Vagina (tissue), 2 donors: ENCODE measurements at places on chromosomes 16 and 17.

GRCh38 chr17:45171338-45172231 is 9.9 kb downstream of the HEXIM2 start:
- no peak for DNase-seq

- DNase-seq, result no peak
These were observed 2.5 kb downstream of the PLEKHG4 start for GRCh38 chr16:67281536-67282446.

DNA sequence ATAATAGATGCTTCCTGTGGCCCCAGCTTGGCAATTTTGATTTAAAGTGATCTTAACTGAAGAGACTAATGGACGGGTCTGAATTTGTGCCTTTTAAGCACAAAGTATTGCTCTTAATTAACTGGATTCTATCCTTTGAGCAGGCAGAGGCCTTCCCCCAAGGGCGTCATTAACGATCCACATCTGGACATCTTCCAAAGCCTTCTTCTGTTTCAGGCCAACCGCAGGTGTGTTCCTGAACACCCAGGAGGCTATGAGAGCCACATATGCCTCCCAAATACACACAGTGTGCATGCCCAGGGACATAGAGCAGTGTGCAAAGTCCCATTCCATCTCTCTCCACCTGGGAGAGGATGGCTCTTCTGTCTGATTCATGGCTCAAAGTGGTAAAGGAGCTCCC is 42.3 kb downstream of the MAPT start:
- DNase-seq, result no peak

DNA sequence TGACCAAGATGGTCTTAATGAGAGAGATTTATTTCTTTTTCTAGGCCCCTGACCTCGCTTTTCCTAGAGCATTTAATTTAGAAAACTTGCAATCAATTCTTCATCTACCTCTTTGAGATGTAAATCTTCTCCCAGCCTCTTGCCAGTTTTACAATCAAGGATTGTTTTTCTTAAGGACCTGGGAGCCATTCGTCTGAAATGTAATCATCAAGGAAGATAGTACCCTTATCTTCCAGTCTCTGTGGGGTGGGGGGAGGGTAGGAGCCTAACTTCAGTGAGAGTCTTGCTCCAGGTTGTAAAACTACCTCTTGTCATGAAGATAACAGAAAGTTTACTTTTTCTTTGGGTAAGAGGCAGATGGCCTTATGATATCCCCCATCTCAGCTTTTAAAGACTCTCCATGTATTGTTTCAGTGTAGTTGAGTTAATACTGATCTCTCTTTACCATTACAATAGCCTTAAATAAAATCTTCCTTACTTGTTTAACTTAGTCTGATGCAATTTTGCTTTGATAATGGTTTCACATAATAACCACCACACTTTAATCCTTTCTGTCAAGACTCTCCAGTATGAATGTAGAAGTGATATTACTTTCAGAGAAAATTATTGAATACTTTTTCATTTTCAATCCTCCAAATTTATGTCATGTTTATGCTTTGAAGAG is 110.2 kb upstream of the CPHXL start:
- no peak for DNase-seq

DNA sequence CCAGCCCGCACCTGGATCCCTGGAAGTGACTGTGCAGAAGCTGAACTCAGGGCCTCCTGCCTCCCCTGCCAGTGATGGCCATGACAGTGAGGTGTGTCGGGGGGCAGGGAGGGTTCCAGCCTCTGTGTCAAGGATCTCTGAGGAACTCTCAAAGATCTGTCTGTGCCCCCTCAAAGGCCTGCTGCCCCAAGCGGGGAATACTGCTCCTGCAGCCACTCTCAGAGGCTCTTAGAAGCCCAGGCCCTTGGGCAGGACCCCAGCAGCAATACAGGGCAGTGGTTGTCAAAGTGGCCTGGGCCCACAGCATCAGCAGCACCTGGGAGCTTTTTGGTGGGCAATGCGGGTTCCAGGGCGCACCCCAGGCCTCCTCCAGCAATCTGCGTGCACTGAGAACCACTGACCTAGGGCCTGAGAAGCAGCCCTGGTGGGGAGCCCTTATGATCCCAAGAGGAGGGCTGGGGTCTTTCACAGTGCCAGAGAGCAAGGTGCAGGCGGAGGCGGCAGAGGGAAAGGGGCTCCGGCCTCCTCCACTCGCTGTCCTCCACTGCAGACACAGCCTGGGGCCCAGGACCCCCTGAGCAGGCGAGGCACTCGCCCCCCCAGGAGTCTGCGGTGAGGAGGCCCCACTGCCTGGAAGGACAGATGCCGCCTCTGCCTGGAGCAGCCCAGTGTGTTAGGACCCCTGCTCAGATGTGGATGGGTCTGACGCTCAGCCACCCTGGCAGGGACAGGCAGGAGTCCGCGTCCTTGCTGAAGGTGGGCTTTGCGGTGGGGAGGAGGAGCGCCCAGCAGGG is 42.1 kb downstream of the ENGASE start:
- DNase-seq, result no peak

DNA sequence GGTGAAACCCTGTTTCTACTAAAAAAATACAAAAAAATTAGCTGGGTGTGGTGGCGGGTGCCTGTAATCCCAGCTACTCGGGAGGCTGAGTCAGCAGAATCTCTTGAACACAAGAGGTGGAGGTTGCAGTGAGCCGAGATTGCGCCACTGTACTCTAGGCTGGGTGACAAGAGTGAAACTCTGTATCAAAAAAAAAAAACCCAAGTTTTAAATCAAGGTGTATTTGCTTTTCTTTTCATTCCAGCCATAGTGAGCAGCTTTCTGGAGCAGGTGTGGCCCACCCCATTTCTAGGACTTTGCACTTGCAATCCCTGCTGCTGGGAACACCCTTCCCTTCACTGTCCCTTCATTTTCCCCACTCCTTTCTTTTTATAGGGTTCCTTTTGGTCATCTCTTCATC is 28.8 kb downstream of the TMEM238L start:
- no peak for DNase-seq

DNA sequence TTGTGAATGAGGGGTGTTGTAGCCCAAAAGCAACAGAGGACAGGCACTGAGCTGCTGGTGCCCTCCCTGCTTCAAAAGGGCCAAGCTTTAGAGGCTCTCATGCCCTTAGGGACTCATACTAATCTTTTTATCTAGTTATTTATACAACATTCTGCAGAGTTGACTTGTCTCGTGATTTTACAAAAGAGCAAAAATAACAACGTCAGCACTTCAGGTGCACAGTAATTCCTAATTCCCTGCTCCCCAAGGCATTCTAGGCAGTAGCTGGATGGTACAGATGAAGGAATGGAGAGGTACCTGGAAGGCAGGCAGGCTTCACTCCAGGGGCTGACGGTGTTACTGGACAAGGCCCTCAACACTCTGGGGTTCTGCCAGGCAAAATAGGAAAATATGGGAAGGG is 406.7 kb upstream of the CCL2 start:
- DNase-seq, result no peak

DNA sequence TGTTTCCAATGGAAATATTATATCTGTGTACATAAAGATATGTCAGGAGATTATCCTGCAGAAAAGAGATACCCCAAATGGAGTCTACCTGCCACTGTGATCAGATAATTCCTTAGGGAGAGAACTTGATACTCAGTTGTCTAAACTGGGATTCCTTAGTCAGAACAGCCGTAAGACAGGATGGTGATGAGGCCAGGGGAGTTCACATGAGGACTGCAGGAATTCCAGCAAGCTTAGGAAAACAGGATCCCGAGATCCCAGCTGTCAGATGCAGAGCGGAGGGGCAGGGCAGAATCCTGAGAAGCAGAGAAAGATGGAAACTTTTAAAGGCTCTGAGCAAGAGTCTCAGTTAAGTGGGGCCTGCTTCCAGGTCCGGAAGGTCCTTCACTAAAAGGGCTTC is 4.7 kb downstream of the KRABD2 start:
- no peak for DNase-seq

DNA sequence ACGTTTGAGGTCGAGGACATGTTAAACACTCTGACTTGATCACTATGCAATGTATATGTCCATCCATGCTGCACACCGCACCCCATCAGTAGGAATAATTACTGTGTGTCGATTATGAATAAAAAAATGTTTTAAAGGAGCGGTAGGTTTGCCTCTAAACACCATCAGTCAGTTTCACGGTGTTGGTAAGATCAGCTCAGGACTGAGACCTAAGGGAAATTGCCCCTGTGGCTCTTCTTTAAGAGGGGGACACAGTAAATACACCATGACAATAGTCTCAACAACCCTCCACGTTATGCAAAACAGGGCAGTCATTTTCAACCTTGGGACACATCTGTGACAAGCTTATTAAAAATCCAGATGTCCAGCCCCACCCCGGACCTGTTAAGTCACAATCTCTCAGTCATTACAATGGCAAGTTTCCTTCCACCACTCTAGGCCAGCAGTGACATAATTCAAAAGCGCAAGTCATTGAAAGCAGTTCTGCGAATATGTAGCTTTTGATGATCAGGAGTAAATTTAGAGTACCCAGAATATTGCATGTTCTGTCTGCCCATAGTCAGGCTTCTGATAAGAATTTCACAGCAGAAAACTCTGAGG is 1.2 kb downstream of the ATMIN start:
- no peak for DNase-seq

- no peak for DNase-seq
These were observed 729 bp downstream of the DDX28 start for GRCh38 chr16:68022278-68022727.

DNA sequence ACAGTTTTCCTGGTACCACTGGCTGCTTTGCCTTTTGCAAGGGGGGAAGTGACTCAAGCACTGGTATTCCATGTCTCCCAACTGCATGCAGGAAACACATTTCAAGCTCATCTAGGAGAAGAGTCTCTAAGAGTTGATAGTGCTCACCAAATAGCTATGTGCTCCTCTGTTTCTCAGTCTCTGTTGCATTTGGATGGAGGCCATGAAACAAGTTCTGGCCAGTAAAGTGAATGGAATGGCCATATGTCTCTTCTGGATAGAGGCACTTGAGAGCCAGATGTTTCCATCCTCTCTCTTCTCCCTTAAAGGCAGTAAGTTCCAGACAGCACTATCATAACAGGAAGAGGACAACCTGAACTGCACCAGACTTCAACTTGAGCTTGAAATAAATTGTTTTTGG is 60.6 kb downstream of the C16orf82 start:
- no peak for DNase-seq

DNA sequence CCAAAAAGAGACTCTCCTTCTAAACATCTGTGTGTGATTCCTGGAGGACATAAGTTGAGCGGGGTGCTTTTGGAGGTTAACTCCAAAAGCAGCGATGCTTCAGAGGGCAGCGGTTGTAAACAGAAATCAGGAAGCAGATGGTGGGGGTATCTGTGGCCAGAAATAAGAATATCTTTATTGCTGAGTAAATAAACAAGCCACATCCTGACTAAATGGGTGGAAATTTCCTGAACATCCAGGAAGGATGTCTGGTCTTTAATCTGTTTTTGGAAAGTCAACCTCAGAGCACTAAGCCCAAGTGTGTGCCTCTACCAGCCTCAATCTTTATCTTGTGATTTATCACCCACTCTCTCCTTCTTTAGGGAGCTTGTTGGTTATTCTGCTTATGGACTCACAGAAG is 123.3 kb downstream of the CDH13 start:
- DNase-seq, result no peak

GRCh38 chr17:27294689-27295630 is 1.0 kb downstream of the WSB1 start:
- DNase-seq, result no peak

DNA sequence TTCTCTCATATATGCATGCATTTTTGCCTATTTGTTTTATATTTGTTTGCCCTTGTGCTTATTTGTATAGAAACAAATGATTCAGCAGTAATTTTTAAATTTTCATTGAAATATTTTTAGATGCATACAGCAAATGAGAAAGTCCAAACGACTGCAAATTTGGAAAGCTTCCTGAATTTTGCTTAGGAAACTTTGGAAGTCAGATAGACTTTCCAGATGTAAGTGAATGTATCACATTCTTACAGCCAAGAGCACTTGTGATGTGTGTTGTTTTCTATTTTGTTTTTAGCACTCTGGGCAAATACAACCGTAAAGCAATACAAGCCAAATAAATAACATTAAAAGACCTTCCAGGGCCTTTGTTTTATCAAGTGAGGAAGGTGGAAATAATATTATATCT is 680.8 kb upstream of the CDH8 start:
- no peak for DNase-seq

- DNase-seq, result no peak
These were observed 435 bp downstream of the RPRML start for GRCh38 chr17:46978489-46979146.

DNA sequence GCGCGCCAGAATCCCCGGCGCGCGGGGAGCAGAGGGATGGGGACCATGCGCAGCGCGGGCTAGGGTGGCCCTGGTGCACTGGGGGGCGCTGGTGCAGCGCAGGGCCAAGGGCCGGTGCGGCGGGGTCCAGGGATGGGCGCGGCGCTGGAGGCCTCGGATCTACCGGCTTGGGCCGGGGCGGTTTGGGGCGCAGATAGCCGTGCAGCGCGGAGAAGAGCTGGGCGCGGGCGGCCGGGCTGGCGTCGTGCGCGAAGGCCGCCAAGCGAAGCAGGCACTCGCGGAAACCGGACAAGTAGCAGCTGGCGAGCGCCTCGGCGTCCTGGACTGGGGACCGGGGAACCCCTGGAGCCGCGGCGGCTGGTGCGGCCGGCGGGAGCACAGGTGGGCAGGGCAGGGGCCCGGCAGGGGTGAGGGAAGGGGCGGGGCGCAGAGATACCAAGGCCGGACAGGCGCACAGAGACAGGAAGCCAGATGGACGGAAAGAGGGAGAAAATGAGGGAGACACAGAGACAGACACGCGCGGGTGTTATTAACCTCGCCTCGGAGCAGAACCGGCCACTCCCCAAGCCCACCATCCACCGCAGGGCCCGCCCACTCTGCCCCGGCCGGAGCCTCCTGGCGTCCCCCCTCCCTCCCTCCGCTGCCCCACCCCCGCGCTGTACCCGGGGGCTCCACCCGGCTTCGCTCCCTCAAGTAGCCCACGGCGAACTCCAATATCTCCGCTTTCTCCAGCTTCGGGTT is 2.1 kb downstream of the HES7 start:
- no peak for DNase-seq

DNA sequence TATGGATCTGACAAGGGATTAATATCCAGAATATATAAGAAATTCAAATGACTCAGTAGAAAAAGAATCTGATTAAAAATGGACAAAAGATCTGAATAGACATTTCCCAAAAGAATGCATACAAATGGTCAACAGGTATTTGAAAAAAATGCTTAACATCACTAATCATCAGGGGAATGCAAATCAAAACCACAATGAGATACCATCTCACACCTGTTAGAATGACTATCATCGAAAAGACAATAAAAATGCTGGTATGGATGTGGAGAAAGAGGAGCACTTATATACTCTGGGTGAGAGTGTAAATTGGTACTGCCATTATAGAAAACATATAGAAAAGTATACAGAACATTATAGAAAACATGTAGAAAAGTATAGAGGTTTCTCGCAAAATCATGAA is 16.4 kb upstream of the HS3ST2 start:
- DNase-seq, result no peak

DNA sequence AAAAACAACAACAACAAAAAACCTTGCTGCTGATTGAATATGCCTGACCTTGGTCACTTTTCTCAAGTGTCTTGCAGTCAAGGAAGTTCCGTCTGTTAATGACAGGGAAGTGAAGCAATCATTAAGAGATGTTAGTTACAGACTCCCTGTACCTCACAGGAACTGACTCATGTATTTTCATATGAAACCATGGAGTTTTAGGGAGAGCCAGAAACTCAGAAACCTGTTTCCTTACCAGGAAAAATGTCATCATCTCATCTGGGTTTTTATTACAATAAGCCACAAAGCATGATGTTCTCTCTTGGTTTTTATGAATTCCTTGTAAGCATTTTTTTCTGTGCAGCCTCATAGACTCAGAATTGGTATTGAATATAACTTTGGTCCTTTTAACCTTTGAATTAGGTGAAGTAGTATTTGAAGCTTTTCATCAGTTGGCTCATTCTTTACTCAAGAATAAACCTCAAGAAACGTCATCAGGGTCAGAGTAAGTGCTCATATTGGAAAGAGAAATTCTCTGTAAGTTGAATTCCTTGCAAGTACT is 10.3 kb downstream of the LYRM1 start:
- no peak for DNase-seq
